ENCODE measurements at places on chromosomes 1 and 21.

DNA sequence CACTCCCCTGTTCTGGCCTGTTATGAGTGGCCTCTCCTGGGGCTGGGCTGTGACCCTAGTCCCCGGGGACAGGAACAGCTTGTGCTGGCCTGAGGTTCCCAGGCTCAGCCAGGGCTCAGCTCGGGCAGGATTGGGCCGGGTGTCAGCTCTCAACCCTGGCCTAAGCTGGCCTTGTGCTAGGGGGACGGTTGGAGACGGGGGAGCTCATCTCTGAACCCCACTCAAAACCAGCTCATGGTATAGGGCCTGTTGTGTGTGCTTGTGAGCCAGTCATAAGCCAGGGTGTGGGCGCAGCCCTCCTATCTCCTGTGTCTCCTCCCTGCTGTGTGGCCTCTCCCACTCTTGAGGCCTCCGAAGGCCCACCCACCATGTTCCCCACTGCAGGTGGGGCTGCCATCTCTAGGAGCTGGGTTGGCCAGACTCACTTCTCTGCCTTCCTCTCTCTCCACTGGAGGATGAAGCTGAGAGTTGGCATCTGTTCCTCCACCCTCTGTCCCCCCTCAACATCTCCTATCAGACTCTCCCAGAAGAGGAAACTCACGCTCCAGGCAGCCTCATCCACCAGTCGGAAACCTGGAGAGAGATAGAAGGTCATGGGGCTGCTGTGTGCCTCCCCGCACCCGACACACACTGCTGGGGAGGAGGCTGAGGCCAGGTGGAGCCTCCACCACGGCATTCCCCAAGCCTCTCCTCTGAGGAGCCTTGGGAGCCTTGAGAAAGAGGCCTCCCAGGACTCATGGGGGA is 1.4 kb downstream of the PEAR1 start:
- no peak for DNase-seq

DNA sequence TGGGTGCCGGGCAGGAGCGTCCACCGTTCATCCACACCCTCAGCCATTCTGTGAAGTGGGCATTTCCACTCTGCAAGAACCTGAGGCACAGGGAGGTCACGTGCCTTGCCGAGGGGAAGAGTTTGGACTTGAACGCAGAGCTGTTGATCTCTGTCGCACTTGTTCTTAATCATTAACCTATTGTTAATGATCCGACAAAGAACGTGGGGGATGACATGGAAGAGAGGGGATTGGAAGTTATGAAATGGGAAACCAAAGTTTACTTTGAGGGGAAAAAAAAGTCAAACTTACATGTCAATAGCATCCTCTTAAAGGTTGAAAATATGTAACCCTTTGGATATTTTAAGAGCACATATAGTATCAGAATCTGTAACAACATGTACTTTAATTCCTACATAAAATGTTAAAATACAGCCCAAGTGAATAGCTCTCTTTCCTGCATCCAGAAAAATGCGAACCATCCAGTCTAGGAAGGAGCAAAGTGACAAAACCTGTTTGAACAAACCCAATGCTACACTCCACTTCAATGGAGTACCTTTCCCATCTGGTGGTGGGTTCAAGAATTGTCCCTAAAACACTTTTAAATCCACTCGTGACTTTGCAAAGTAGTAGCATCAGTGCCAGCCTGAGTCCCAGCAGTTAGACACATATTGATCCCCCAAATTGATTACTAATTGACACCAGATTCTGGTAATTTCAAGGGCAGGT is 75.5 kb downstream of the SETD4 start:
- no peak for DNase-seq

GRCh38 chr21:38467374-38467773 is 30.9 kb downstream of the ERG start:
- no peak for DNase-seq

- DNase-seq, result no peak
Measured at GRCh38 chr1:169451218-169451824, 24.0 kb upstream of the CCDC181 start.

DNA sequence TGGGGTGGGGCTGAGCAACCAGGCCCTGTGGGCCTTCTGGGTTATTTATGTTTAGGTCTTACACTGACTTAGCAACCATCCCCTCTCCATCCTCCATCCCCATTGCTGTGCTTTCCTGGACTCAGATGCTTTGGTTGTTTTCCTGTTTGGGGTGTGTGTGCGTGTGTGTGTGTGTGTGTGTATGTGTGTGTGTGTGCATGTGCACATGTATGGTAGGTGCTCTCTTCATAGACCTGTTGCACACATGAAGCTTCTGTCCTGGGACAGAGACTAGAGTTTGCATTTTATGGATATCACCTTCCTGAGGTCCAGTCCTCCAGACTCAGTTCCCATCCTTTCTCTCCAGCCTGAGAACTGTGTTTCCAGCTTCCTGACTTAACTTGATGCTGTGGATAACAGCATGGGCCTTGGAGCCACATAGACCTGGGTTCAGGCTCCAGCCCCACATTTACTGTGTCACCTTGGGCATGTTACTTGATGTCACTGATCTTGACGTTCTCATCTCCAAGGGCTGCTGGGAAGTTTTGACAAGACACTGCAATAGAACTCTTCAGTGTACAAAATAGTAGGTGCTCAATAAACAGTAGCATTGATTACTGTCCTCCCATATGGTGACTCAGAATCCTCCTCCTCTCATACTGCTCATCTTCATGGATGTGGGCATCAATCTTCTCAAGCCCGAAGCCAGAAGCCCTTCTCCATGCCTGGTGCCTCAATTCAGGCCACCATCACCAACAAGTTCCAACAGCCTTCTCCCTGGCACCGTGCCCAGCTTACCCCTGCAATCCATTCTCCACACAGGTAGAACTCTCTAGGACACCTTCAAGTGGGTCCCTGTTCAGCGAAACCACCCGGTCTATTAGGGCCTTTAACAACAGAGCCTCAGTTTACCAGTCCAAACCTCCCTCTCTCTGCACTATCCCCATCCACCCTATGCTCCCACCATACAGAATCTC is 181.8 kb upstream of the EDN2 start:
- DNase-seq, result no peak

GRCh38 chr1:96281491-96281890 is 440.1 kb upstream of the PTBP2 start:
- no peak for DNase-seq

- no peak for DNase-seq
Measured at GRCh38 chr1:205746757-205747412, 3.1 kb downstream of the NUCKS1 start.

GRCh38 chr1:47189844-47190508 is at the start of gene PDZK1IP1:
Gene PDZK1IP1, minus strand, starts transcription at chr1:47190036. Its CDS starts 104 bp downstream, at chr1:47189932.
- DNase-seq, result no peak

GRCh38 chr1:94609619-94610018 is 68.1 kb upstream of the F3 start:
- DNase-seq, result no peak

GRCh38 chr1:28449904-28450303 is 55.9 kb upstream of the RCC1 start:
- DNase-seq, result peak; percentile 51

DNA sequence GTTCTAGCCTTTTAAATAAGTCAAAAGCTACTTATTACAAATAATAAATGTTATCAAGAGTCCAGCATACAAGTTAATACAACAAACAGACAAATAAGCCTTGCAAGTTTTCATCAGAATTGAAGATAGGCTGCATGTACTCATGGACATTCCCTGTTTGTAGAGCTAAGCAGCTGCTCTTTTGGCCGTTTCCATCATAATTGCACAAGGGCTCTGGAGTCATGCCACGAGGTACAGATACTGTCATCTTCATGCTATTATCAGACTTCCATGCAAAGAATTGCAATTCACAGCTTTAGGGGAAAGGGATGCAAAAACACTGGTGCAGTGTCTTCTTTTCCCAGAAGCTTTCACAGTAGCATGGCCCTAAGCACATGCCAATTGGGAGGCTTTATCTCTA is 52.8 kb upstream of the TBX15 start:
- DNase-seq, result no peak

DNA sequence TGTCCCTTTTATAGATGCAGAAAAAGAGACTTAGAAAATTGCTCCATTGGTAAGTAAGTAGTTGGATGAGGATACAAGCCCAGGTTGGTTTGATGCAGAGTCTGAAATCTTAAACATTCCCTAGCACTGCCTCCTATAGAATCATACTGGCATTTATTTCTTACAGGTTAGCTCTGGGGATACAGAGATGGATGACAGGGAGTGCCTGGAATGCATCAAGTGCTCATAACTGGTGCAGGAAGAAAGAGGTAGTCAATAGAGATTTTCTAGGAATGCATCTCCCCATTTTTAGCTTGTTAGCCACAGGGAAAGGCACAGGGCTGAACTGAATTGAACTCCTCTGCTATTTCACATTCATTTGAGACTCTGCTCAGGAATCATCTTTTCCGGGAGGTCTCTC is 269.0 kb upstream of the USP24 start:
- no peak for DNase-seq

- no peak for DNase-seq
Measured at GRCh38 chr1:152580433-152580832, at the start of gene LCE3D. Gene LCE3D, minus strand, starts transcription at chr1:152580516. Its CDS starts 580 bp downstream, at chr1:152579936.

GRCh38 chr1:219340796-219341195 is 167.1 kb downstream of the LYPLAL1 start:
- no peak for DNase-seq

DNA sequence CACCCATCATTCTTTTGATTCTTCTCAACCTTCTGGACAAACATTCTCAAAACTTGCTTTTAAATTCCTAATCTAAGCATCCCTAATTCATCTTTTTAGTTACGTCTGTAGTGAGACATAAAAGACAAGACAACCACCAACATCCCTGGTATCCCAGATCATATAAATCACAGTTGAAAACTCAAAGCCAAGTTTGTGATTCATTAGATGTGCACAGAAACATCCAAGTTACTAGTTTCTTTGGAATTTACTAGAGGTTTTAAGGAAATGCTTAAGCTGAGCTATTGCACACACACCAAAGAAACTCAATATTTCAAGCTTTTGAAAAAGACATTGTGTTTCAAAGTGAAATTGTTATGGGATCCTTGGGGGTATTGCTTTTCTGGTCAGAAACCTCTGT is 47.6 kb downstream of the ATP6V1G3 start:
- no peak for DNase-seq

GRCh38 chr21:38487901-38488639 is 10.2 kb downstream of the ERG start:
- no peak for DNase-seq

DNA sequence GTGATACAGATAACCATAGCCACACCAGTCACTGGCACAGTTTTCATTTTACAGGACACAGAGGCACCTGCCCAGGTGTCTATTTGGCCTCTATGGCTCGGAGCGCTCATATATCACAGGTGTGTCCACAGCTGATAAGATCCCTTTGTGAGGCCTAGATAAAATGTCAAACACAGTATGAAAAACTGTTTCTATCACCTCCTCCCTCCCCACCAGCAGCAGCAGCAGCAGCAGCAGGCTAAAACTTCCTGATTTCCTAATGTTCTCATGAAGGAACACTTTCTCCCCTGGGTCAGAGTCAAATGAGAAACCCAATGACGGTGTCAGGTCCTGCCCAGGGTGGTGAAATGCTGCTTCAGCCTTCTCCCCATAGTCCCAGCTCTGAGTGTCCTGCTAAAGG is 24.4 kb downstream of the ELAPOR1 start:
- DNase-seq, result no peak

- DNase-seq, result no peak
Measured at GRCh38 chr21:45222001-45222400, 65.7 kb downstream of the POFUT2 start.

- DNase-seq, result no peak
Measured at GRCh38 chr1:3417082-3417739, 37.3 kb upstream of the ARHGEF16 start.

DNA sequence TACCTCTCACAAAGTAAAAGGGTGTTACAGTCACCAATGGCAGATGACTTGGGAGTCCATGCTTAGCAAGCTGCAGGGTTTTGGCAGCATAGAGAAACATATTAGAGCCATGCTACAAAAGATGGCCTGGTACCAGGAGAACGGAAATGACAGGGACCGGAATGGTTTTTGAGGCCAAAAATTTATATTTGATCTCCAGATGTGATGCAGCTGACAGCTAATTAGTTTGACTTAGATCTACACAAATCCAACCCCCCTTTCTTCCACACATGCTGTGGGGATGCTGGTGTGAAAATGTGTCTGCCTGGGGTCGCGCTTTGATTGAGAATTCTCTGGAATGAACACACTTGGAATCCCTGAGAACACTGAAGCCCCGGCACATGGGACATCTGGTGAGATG is 26.5 kb downstream of the SYF2 start:
- no peak for DNase-seq

DNA sequence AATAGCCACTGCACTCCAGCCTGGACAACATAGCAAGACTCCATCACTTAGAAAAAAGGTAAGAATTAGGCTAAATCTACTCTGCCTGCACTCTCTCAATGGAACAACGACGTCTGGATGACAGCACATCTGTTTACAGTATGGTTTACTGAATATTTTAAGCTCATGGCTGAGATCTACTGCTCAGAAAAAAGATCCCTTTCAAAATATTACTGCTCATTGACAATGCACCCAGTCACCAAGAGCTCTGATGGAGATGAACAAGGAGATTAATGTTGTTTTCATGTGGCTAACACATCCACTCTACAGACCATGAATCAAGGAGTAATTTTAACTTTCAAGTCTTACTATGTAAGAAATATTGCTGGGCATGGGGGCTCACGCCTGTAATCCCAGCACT is 58.0 kb downstream of the SLC27A3 start:
- DNase-seq, result no peak

DNA sequence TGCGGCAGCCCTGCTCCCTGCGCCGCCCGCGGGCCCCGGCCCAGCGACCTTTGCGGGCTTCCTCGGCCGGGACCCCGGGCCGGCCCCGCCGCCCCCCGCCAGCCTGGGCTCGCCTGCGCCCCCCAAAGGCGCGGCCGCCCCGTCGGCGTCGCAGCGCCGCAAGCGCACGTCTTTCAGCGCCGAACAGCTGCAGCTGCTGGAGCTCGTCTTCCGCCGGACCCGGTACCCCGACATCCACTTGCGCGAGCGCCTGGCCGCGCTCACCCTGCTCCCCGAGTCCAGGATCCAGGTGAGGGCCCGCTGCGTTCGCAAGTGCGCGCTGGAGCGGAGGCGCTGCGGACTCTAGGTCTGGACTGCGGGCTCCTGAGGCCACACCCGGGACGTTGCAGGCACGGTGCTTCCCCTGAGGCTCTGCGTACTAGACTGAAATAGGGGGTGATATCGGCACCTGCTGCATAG is 351 bp downstream of the MIXL1 start:
- peak; percentile 42 for DNase-seq

DNA sequence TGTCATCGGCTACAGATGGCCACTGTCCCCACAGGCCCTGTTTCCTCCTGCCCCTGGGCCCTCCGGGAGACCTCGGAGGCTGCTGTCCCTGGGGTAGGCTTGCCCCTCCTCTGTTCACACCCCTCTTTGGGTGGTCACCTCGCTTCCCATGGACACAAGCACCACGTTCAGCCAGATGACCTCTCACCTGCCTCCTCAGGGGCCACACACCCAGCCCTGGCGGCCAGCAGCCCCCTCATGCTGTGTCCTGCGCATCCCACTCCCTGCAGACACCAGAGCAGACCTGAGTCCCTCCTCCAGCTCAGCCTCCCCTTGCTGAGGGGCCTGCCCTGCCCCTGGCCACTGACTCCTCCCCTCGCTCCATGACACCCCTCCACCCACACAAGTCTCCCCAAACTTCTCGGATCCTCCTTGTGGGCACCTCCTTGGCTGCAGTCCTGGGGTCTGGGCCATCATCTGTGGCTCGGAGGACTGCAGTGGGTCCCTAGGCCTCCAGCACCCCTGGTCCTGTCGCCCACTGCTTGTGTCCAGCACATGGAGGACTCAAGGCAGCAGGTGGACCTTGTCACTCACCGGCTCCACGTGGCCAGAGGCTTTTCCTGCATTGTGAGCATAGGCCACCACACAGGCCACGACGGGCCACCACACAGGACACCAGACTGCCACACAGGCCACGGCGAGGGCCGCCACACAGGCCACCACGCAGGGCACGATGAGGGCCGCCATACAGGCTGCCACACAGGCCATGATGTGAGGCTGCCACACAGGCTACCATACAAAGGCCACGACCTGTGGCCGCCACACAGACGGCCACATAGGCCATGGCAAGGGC is 51.1 kb downstream of the MORN1 start:
- DNase-seq, result no peak
